Activated naive CD4-positive, alpha-beta T cell treated with Interleukin-2 at 50 U/mL for 16 hours (primary cell): ENCODE measurements at places on chromosomes 1 and 21.

GRCh38 chr1:43184995-43185394 lies 12.9 kb downstream of the CFAP57 start:
- no peak for DNase-seq

- DNase-seq = no peak
Observed at GRCh38 chr1:243890576-243890975, 40.5 kb upstream of the AKT3 start.

- no peak for DNase-seq
Observed at GRCh38 chr1:46181343-46182260, 5.3 kb upstream of the P3R3URF start.

- no peak for DNase-seq
Observed at GRCh38 chr1:51840743-51841461, 37.6 kb downstream of the NRDC start.

DNA sequence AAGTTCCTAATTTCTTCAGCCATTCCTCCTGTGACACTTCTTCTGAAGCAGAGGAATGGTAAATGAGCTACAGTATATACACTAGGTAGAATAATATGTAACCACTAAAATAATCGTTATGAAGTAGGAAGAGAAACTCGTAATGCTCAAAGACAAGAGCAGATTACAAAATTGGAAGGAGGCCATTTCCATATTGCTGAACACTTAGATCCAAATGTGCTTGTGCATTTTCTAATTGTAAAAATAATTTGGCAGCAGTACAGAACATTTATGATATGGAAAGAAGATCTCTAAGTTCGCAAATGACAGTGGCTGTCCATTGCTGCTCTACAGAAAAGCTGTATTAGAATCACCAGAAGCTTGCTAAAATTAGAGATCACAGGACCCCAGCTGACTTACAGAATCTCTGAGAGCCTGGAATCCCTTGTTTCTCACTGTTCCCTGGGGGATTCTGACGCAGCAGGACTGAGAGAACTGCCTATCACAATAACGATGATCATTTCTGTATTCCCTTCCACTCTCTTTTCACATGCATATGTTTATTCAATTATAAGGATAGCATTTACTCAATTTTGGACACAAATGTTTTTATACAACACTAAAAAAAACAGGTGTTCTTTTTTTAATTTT lies 242.1 kb downstream of the OMA1 start:
- DNase-seq = no peak
